8988T (cell line): ENCODE measurements at places on chromosomes 4 and X.

DNA sequence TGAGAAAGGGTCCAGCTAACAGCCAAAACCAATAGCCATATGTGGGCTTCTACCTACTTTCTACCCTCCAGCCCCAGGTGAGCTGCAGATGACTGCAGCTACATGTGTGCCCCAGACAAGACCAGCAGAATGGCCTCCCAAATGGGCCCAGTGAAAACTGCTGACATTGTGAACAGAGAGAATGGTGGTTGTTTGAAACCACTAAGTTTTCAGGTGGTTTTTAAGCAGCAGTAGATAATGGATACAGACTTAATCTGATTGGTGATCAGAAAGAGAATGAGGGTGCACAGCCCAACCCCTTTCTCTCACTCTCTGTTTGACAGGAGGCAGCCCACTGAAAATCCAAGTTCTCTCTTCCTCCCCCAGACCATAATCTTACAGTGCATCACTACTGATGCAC, 42.5 kb upstream of the BBS12 start:
- no peak for DNase-seq

DNA sequence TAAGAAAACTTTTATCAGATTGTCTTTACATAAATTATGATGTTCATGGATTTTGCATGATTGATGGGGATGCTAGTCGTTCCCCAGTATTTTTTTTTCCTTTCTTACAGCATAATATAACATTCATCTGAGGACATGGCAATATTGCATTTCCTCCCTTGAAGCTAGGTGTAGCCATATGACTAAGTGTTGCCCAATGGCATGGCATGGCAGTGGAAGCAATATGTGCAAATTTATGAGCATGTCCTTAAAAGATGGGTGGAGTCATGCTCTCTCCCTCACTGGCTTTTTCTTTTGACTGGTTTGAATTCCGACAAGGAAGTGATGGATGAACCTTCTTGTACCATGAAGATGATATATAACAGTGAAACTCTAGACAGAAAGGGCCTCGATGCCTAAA, 96.3 kb downstream of the BANK1 start:
- DNase-seq = no peak

GRCh38 chrX:2781698-2782097, 29.9 kb downstream of the XG start:
- no peak for DNase-seq

DNA sequence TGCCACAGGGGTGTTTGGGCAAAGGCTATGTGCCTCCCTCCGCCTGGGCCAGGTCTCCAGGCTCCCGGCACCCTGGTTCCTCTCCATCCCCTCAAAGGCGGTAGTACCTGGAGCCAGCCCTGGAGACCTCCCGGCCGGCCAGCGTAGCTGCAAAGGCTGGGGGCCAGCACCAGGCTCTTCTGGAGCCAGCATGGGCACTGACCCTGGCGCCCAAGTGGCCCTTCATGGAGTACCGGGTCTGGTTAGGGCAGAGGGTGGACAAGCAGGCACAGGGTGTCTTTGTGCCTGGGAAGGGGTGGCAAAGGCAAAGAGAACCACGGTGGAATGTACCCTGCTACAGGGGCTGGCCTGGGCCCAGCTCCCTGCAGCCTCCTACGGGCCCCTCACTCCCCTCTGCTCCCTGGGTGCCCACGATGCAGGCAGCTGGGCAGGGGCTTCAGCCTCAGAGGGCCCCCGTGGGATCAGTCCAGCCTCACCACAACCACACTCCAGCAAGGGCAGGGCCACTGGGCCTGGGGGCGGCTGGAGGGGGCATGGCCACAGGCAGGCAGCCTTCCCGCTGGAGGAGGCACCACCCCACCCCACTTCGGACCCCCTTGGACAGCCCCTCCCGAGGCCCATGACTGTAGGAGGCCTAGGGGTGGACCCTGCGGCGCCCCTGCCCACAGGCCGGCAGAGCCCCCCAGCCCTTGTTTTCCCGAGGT, 112.9 kb upstream of the NKX1-1 start:
- DNase-seq = no peak

DNA sequence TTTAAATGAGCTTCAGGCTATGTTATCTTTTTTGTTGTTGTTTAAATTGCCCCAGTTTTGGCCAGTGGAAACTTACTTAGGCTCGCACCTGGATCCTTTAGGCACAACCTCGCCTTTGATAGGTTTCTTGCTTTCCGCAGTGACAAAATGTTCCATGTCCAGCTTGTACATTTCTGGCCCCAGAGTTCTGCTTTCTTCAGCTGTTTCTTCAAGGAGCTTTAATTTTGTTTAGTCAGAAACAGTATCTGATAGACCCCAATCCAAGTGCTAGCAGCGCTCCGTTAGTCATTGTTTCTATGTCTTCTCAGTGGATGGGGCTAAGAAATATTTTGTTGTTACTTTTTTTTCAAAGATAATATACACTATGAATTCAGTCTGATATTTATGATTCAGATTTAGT, 82.8 kb downstream of the STIM2 start:
- no peak for DNase-seq

DNA sequence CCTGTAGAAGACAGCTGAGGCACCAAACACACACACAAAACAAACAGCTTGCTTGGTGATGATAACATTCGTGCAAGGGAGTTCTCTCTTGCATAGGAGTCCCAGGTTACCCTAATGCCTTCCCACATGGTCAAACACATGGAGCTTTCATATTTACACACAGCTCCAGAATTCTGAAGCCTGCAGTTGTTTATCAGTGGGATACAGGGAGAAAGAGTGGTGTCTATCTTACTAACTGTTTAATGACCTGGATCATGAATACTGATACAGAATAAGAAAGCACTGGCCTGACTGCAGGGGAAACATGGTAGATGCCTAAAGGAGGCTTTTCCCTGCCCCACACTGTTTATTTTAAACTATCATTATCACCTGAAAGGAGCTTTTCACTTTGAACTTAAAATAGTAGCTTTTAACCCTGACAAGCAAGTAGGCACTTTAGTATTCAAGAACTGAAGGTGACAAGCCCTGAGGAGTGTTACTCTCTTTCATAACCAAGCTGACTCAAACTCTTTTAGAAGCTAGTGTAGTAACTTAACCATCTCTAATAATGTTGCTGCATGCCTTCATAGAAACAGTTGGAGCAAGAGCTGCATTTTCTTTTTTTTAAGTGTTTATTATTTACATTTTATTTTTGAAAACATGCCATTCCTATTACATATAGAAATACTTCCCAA, 15.6 kb downstream of the TET2 start:
- DNase-seq = no peak

DNA sequence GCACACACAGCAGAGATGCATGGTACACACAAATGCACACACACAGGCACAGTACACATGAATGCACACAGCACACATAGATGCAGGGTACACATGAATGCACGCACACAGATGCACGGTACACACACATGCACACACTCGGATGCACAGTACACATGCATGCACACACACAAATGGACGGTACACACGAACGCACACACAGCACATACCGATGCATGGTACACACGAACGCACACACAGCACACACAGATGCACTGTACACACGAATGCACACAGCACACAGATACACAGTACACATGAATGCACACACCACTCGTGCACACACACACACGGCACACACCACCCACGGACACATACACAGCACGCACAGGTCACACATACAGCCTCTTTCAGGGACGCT, 43.8 kb upstream of the CPLX1 start:
- no peak for DNase-seq

DNA sequence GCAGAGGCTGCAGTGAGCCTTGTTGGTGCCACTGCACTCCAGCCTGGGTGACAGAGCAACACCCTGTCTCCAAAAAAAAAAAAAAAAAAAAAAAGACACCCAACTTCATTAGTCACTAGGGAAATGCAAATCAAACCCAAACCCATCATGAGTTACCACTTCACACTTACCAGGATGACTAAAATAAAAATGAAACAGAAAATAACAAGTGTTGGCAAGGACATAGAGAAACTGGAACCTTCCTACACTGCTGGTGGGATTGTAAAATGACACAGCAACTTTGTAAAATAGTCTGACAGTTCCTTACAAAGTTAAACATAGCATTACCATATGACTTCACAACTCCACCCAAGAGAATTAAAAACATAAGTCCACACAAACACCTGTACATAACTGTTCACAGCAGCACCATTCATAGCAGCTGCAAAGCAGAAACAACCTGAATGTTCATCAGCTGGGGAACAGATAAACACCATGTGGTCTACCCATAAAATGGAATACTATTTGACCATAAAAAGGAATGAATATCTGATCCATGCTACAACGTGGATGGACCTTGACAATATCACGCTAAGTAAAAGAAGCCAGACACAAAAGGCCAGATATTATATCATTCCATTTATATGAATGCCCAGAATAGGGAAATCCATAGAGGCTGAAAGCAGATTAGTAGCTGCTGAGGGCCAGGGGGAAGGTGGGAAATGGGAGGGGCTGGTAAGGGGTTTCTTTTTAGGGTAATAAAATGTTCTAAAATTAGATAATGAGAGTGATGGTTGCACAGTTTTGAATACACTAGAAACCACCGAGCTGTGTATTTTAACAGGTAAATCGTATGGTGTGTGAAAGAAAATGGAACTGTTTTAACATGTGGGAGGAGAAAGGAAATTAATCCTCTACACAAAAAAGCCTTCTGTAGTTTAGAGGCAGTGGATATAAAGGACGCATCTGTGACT, 18.3 kb downstream of the CD99L2 start:
- no peak for DNase-seq

- DNase-seq = peak; percentile 38
Measured at GRCh38 chr4:74932832-74933561, at the start of gene PARM1. Gene PARM1 (plus strand): TSS chr4:74933116. CDS start chr4:74933328, 212 bp downstream.

- DNase-seq = no peak
Measured at GRCh38 chrX:153620576-153620975, 21.6 kb upstream of the CCNQ start.

- no peak for DNase-seq
Measured at GRCh38 chrX:75155447-75155826, 646 bp downstream of the ABCB7 start.

DNA sequence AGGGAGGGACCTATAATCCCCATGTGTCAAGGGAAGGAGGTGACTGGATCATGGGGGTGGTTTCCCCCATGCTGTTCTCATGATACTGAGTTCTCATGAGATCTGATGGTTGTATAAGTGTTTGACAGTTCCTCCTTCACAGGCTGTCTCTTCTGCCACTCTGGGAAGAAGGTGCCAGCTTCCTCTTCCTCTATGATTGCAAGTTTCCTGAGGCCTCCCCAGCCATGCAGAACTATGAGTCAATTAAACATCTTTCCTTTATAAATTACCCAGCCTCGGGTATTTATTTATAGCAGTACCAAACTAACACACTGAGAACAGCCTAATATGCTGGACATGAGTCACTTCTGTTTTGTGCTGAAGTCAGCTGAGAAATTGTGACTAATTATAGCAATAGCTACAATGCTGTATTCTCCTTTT, 656.9 kb upstream of the CPEB2 start:
- no peak for DNase-seq

- no peak for DNase-seq
Measured at GRCh38 chr4:177293208-177294033, 16.3 kb upstream of the NEIL3 start.

DNA sequence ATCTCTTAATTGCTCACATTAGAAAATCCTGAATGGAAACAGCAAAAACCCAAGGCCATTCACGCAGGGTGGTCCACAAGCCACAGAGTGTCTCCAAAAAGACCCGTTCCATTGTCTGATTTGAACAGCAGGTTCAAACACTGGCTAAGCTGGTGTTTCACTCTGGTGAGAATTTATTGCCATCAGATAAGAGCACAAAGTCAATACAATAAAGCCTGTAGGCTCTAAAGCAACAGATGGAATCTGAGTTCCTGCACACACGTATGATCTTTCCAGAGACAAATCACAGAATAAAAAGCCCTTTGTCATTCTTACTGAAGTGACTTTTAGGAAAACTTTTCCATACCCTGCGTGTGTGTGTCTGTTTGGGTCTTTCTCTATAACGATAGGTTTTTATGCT, 5.1 kb upstream of the SFRP2 start:
- DNase-seq = no peak

DNA sequence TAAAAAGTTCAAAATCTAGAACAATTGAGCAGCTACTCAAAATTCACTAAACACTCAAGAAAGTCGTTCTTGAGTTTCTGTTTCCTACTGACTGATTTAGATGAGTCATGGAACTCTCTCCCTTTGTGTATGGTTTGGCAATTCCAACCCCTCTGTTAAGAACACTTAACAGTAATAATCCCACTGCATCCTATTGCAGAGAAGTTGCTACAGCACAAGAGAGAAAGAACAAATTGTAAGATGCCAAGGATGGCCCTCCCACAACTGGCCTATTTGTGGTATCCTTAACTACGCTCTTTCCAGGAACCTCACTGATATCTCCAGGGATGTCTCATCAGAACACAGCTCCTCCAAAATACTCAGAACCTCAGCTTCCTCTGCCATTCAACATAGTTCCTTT, 701.8 kb upstream of the TENM3 start:
- no peak for DNase-seq

DNA sequence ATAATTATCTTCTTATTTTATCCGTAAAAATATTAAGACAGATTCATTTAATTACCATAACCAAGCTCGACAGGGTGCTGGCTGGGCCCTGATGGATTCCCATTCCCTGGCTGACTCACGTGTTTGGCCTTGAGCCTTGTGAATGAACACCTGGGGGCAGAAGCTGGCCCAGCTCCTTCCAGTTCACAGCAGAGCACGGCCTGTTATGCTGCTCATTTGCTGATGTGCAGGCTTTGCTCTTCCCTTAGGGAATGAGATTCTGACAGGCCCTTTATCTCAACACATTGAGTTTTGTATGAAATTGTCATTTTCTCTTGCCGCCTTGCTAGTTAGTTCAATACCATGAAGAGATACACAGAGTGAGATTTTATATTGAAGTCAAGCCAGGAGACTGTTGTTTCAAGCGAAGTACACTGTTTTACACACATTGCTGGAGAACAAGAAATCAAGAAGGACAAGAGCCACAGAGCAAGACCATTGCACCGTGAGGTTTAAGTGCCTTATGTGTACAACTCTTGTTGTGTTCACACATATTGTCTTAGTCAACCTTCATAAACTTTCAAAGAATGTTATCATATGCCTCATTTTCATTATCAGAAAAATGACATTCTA, 1583.3 kb downstream of the STIM2 start:
- no peak for DNase-seq

DNA sequence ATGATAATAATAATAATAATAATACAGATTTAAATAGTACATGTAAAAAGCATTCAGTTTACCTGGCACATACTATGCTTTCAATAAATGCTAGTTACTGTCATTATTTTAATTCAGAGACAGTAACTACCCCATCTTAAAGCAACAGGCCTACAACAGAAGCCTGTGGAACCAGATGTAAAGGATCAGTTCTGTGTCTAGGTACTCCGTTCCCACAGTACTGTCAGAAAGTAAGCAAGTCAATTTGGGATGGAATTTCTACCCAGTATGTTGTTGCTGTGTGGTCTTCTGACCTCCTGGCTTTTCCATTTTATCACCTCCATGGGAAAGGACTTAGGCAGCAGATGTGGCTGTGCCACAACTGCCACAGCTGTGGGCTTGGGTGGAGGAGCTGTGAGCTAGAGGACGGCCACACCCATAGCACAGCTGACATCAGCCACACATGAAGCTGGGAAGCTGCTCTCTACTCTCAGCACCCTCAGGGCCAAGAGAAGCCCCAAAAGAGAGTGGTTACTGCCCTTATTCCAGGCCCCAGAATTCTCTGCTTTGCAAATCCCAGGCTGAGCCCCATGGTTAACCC, 102.8 kb downstream of the CBR4 start:
- DNase-seq = no peak
